ENCODE measurements at places on chromosomes 7 and 10. TPM values are rescaled to one million over a fixed set of nuclear protein-coding genes. Genes with fewer than 3 reads are reported as not detected.

The NET1 gene
- total RNA-seq = 143 TPM

The EPHA1 gene
- total RNA-seq = 52.5 TPM

The HOXA4 gene
- total RNA-seq = 0.24 TPM

The GARIN1A gene
- total RNA-seq = not detected

The ICA1 gene
- total RNA-seq = 6.6 TPM

The FKBP6 gene
- total RNA-seq = not detected

The SORCS3 gene
- not detected for total RNA-seq

The FAM20C gene
- total RNA-seq = 21.9 TPM

The SPDYE3 gene
- not detected for total RNA-seq

The ITIH5 gene
- total RNA-seq = 0.21 TPM

The ZNF727 gene
- total RNA-seq = under 0.01 TPM

The ZNF12 gene
- total RNA-seq = 13.9 TPM

The PON3 gene
- 0.96 TPM for total RNA-seq

The ENTPD7 gene
- 18.8 TPM for total RNA-seq

The IKZF1 gene
- total RNA-seq = not detected

The TRIM74 gene
- not detected for total RNA-seq

The IRF5 gene
- 8.9 TPM for total RNA-seq

The CTAGE4 gene
- total RNA-seq = not detected

The PPP1R9A gene
- 0.85 TPM for total RNA-seq

The EIF4H gene
- total RNA-seq = 290 TPM

The IQUB gene
- 0.43 TPM for total RNA-seq

The CCDC3 gene
- 0.96 TPM for total RNA-seq

The AQP1 gene
- 5.3 TPM for total RNA-seq

The TMEM236 gene
- total RNA-seq = not detected

The CTBP2 gene
- total RNA-seq = 125 TPM

The KLF14 gene
- total RNA-seq = not detected

The NXPH1 gene
- not detected for total RNA-seq

The WEE2 gene
- total RNA-seq = not detected

The ENTPD1 gene
- total RNA-seq = under 0.01 TPM

Measured in tracheal epithelial cell (primary cell).